NCI-H748 treated with DMSO at 0.1 percent for 48 hours (cell line): ENCODE measurements at places on chromosomes 4 and X.
A peak's percentile ranks its signal among the peaks of the same experiment; 100 is the strongest.

GRCh38 chr4:187235456-187236170, 512.0 kb upstream of the FAT1 start:
- DNase-seq, result no peak

GRCh38 chrX:100995469-100995868, 26.0 kb downstream of the ARL13A start:
- DNase-seq, result no peak

DNA sequence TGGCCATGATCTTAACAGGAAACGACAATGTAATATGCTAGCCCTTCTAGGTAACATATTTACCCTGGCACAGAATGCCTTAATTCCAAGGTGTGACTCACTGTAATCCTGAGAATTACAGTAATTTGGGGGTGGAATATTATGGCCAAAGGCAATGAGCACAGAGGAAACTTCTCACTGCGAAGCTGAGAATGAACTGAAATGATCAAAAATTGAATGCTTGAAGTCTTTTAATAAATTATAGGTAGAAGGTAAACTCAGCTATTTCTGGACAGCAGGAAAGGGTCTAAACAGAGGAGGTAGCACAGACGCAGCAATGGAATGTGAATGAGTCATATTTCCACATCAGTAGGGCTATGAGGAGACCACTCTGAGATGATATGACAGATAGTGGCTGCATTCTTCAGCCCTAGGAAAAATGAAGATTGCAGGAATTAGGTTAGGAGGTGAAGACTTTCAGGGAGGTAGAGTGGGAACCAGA, 312.6 kb downstream of the PACRGL start:
- no peak for DNase-seq

DNA sequence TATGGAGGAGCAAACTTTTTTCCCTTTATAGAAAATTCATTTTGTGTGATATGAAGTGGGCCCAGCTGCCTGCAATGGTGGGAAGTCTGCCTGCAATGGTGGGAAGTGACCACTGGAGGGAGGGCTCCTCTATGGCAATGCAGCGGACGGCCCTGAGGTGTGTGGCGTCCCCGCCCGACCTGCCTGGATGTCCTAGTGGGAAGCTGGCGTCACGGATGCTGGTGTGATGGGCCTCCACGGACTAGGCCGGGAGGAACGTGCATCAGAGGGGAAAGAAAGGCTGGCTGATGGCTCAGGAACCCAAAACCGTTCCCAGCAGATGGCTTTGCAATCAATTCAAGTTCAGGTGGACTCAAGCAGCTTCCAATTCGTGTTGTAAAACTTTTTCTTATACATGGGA, 177.9 kb downstream of the AFAP1 start:
- no peak for DNase-seq

DNA sequence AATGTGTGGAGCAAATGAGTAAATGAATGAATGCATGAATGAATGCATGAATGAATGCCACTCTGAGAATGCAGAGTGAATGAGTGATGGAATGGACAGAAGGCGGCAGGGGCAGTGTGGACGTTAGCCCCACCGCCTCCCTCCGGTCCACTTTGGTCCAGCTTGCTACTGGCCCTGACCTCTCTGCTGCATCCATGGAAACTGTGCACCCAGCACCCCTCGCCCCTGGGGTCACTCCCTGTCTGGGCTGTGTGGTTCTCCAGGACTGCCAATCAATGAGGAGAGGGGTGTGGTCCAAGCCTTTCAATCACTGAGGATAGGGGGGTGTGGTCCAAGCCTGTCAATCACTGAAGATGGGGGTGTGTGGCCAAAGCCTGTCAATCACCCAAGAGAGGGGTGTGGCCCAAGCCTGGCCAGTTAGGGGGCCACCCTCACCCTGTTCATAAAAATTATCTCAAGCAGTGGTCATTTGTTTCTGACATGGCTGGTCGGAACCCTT, 39.2 kb upstream of the ASMTL start:
- no peak for DNase-seq

DNA sequence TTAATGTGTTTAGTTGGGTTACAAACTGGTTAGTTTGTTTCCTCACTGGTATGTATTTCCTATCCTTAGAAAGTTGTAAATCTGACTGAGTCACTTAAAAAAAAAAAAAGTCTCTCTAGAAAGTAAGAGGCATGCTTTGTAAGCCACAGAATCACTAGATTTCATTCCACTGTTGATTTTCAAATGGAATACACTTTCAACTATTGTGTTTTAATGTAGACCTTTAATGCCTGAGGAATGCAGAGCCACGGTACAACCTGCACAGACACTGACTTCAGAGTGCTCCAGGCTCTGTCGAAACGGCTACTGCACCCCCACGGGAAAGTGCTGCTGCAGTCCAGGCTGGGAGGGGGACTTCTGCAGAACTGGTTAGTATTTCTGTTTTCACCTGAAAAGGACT, 88.6 kb downstream of the HHIP start:
- no peak for DNase-seq

DNA sequence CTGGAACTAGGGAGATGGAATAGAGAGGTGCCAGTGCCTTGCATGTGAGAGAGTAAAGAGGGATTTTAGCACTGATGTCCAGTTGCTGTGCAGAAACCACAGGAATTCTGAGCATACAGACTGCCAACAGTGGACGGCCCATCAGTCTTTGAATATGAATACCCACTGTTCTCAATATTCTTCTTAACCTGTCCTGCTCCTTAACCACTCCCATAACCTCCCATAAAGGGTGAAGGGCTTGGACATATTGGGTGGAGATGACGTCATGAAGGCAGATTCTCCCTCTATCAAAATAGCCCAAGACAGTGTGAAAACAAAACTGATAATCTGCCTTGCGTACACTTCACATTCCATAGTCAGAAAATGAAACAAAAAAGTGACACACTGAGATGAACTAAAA, 1313.7 kb upstream of the PABPC4L start:
- no peak for DNase-seq

GRCh38 chrX:17292111-17292527, 82.9 kb upstream of the NHS start:
- no peak for DNase-seq

GRCh38 chrX:68824565-68825125, 4.2 kb upstream of the EFNB1 start:
- no peak for DNase-seq

GRCh38 chr4:66930206-66930605, 615.1 kb downstream of the CENPC start:
- no peak for DNase-seq

DNA sequence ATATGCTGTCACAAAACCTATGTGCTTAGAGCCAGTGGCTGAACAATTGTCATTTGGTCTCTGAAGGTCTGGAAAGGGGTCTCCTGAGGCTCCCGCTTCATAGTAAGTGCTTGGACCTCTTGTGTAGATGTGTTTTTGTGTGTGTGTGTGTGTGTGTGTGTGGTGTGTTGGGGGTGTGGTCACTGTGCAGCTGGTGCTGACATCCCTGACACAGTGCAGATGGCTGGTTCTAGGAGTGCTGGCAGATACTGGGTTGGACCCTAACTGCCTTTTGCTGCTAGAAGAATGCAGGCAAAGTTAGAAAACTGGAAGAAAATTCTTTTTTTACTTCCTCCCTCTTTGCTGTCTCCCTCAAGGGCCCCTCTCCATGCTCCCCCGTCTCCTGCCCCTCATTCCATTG, 1872.6 kb downstream of the ARAP2 start:
- DNase-seq, result no peak

DNA sequence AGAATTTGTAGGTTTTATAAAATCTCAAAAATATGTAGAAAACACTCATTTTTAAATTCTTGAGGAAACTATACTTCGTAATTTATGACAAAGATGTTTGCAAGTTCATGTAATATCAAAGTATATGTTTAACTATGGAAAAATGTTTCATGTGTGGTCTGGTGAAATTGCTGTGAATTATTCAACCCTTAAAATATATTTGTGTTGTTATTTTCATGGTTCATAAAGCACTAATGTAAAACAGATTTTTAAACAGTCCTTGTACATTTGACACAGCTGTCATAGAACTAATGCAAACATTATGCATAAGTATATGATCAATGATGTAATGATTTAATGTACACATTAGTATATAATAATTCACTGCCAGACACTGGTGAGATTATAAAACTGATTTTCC, 83.1 kb upstream of the ARSJ start:
- DNase-seq, result no peak

- DNase-seq, result no peak
Measured at GRCh38 chr4:127249066-127249766, 383.5 kb upstream of the INTU start.

GRCh38 chr4:123986268-123986798, 589.7 kb downstream of the SPRY1 start:
- no peak for DNase-seq

GRCh38 chr4:155666344-155667221, at the start of gene GUCY1A1:
Gene GUCY1A1 (plus strand): TSS chr4:155666848. CDS start chr4:155696868, 30,020 bp downstream.
- peak; percentile 50 for DNase-seq

DNA sequence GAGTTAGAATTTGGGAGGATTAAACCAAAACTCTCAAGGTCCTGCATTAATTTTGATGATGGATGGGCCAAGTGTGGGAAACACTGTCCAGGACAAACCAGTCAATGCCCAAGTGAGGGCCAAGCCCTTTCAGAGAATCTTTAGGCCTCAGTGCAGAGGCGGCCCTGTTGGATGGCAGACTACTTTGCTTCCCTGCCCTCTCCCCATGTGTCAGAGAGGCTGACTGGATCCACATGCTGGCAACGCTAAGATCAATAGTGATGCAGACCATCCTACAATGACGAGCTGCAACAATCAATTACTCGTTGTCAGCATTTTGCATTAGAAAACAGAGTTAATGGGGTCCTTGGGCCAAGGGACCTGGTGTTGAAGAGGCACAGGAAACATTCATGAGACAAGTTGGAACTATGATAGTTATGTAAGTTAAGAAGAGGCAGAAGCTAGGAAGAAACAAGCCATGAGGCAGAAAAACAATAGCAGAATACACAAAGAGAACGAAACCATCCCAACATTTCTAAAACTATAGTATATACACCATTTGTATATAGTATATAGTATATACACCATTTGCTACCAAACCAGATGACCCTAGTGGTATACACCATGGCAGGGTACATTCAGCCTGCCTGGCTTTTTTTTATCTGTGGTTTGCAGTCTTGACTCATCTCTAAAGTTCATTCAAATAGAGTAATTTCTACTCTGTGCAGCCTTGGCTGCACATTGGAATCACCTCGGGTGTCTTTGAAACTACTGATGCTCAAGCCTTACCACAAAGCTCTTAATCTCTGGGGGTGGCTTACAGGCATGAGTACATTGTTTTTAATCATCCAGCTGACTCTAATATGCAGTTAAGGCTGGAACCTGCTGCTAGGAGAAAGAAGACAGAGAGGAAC, 147.7 kb upstream of the GYPA start:
- no peak for DNase-seq

- no peak for DNase-seq
Measured at GRCh38 chr4:141132072-141132708, 1.1 kb downstream of the RNF150 start.

- DNase-seq, result no peak
Measured at GRCh38 chr4:37812713-37813112, 13.8 kb upstream of the PGM2 start.

DNA sequence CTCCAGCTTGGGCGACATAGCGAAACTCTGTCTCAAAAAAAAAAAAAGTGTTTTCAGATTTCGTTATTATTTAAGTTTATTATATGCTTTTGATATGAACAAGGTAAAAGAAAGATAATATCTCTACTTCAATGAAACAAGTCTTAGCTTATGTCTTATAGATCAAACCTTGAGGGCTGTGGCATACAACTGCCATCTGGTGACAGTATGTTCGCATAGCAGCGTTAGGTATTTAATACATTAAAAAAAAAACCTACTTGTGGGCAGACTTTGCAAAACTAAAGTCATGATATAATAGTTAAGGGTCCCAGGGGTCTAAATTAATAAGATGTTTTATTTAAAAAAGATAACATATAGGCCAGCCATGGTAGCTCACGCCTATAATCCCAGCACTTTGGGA, 161.2 kb upstream of the AMOT start:
- DNase-seq, result no peak

GRCh38 chr4:41696131-41696530, 52.4 kb downstream of the PHOX2B start:
- no peak for DNase-seq

GRCh38 chr4:100823066-100823992, 305.5 kb upstream of the EMCN start:
- DNase-seq, result no peak

- no peak for DNase-seq
Measured at GRCh38 chrX:129682979-129683378, 28.2 kb upstream of the APLN start.
